ENCODE measurements at places on chromosomes 4 and X. TPM values are rescaled to one million over a fixed set of nuclear protein-coding genes. Genes with fewer than 3 reads are reported as not detected.

The CCSER1 gene
- not detected for polyA plus RNA-seq

The NEIL3 gene
- 3.2 TPM for polyA plus RNA-seq

The S100P gene
- not detected for polyA plus RNA-seq

The EREG gene
- polyA plus RNA-seq = 1.6 TPM

The UGT2A2 gene
- not detected for polyA plus RNA-seq

The GPR50 gene
- polyA plus RNA-seq = not detected

The ATXN3L gene
- not detected for polyA plus RNA-seq

Data from GM23248 (cell line).